NCI-H187 treated with DMSO at 0.1 percent for 48 hours (cell line): ENCODE measurements at places on chromosomes 6 and 20.
A peak's percentile ranks its signal among the peaks of the same experiment; 100 is the strongest.

DNA sequence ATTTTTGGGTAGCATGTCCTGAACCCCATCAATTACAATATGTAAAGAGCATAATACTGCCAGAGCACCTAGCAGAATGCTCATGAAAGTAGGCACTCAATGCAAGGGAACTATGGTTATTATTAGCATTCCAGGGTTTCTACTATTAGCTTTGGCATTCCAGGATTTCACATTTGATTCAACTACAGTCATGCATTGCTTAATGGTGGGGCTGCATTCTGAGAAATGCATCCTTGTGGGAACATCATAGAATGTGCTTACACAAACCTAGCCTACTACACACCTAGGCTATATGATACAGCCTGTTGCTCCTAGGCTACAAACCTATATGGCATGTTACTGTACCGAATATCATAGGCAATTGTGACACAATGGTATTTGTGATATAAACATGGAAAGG lies 247.8 kb downstream of the CD83 start:
- DNase-seq = no peak

- DNase-seq = no peak
These were observed 15.4 kb upstream of the TNFAIP3 start for GRCh38 chr6:137851669-137852068.

DNA sequence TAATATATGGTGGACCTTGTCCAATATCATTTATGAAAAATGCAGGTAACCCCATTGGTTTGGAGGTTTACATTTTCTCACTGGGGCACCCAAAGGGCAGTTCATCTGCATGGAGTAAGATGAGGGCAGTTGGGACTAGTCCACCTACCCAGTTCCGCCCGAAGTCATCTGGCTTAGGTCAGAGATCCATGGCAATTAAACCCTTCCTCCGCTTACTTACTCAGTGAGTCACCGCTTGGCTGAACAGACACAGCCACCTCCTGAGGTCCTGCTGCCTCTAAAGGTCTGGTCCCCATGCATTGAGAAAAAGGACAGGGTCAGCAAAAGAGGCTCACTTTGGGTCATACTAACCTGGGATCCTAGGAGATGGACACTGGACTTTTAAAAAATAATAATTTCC lies 102.9 kb upstream of the PRL start:
- no peak for DNase-seq

GRCh38 chr6:29994826-29995225 lies 52.5 kb downstream of the HLA-A start:
- DNase-seq = no peak

DNA sequence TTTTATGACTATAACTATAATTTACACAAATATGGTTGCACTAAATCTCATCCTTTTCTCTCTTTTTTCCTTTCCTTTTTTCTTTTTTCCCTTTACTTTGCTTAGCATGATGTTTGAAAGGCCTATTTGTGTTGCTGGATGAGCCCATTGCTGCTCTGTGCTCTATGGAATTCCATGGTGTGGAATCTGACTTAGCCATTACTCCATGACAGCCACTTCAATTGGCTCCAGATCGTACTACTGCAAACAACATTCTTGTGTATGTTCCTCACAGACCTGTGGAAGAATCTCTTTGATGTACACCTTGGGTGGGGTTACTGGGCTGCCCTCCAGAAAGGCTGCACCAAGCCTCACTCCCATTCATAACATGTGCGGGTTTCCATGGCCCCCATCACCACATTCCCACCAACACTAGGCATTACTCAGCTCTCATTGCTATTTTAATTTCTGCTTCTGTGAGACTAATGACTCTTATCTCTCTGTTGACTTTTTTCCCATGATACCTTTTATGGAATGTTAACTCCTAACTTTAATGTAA lies 979.0 kb downstream of the KIF16B start:
- no peak for DNase-seq

- DNase-seq = peak; percentile 29
These were observed 11.9 kb downstream of the CD40 start for GRCh38 chr20:46129955-46130481.

DNA sequence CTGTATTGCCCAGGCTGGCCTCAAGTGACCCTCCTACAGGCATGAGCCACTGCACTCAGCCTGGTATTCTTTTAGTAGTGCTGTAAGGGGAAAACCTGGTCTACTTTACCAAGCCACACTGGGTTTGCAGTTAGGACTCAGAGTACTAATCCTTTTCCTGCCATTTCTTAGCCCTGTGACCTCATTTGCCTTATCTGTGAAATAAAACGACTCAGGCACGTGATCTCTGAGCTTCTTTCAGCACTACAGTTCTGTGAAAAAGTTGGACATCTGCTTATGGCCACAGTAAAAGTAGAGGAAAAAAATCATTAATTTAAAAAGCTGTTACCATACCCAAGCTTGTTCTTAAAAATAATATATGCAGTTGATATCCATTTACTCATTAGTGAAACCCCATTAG lies 1007.5 kb downstream of the KIF16B start:
- no peak for DNase-seq

DNA sequence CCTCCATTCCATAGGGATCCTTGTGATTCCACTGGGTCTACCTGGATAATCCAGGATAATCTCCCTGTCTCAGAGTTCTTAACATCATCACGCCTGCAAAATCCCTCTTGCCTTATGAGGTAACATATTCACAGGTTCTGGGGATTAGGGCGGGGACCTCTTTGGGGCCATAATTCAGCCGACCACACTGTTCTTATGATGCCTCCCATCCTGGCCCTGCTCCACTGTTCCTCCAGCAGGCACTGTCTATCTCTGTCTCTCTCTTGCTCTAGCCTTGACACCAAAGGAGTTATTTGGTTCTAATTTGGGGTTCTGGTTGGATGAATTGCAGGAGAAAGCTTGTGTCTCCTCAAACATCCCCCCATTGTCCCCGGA lies 168.1 kb downstream of the NFATC2 start:
- no peak for DNase-seq

- no peak for DNase-seq
These were observed 793.6 kb downstream of the TFAP2A start for GRCh38 chr6:9621276-9621675.

DNA sequence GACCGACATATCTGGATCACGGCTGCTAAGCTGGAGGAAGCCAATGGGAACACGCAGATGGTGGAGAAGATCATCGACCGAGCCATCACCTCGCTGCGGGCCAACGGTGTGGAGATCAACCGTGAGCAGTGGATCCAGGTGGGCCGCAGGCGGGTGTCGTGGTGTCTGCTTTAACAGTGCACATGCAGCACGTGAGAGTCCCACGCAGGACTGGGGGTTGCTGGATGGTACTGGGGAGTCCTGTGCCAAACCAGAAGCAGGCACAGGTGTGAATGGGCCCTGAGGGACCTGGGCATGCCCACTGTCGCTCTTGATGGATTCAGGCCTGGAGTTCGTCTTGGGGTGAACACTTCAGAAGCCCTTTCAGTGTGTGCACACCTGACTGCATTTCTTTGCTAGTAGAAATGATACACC lies 24.6 kb upstream of the C20orf204 start:
- no peak for DNase-seq

- DNase-seq = no peak
These were observed 41.5 kb downstream of the SH3BGRL2 start for GRCh38 chr6:79672631-79673111.
